ENCODE measurements at places on chromosomes 5 and 9.

- DNase-seq: no peak
These were observed 247.6 kb upstream of the IRX4 start for GRCh38 chr5:2130361-2130760.

DNA sequence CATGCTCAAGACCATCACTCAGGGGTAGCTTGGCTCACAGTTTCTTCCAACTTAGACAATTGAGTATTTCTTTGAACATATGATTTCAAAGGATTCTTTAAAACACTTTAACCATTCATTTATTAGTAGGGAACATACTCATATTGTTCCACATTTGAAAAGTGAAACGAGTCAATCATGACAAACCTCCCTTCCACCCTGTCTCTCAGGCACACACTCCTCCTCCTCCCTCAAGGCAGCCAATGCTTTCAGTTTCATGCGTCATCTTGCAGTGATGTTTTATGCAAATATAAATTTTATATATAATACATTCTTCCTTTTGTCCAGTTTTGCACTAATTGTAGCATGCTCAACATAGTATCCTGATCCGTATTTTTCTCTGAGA lies 126.0 kb upstream of the BOD1 start:
- no peak for DNase-seq

DNA sequence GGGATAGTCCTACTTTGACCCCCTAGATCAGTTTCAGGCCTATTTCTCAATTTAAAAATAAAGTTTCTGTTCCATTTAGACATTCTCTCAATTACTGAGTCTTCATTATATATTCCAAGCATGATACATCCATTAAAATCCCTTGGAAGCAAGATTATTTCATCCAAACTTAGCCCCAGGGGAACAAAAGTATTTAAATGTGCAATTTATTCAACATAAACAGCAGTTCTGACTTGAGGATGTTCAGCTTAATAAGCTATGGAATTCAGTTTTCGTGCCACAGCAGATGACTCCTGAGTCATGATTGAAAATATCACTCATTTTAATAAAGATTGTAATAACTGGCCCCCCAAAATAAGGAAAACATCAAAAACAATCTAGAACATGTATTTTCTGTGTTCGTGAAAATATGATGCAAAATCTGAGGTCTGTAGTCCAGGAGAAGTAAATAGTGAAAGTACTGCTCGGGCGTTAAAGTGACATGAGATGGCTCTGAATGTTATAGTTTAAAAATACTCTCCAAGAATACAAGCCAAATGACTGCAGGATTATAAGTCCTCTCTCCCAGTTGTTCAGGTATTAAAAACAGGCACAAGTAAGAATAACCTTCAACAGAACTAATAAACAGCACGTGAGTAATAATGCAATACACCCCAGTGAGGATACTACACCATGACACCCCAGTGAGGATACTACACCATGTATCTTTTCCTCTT lies 67.1 kb downstream of the RETREG1 start:
- DNase-seq: no peak

DNA sequence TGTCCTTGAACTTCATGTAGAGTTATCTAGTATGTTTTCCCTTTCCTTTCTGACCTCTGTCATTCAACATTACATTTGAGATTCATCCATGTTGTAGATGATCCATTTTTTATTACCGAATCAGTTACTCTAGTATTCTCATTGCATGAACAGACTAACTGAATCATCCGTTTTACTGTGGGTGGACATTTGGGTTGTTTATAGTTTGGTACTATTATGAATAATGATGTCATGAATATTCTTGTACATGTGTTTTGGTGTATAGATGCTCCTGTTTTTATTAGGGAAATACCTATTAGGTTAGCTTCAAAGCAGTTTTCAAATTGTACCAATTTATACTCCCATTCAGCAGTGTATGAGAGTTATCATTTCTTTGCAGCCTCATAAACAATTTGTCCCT lies 94.3 kb upstream of the NIPAL4 start:
- no peak for DNase-seq

- no peak for DNase-seq
These were observed 87.1 kb downstream of the HMHB1 start for GRCh38 chr5:143898916-143899591.

DNA sequence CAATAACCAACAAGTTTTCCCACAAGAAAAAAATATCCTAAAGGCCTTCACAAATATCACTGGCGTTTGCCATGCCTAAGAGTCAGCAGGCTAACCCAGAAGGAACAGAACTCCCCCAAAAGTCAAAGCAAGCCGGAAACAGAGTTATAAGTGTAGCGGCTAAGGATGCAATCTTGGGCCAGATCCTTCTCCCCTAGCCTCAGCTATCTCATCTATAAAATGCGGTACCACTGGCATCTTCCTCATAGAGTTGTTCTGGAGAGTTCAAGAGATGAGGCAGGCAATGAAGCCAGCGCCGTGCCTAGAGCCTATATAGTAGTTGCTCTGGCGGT lies 632 bp downstream of the DPM2 start:
- DNase-seq: no peak

GRCh38 chr5:86684222-86684621 lies 66.5 kb downstream of the COX7C start:
- no peak for DNase-seq

GRCh38 chr5:53777864-53778618 lies 217.6 kb downstream of the NDUFS4 start:
- no peak for DNase-seq

GRCh38 chr9:79604149-79604548 lies 32.4 kb downstream of the TLE4 start:
- no peak for DNase-seq

DNA sequence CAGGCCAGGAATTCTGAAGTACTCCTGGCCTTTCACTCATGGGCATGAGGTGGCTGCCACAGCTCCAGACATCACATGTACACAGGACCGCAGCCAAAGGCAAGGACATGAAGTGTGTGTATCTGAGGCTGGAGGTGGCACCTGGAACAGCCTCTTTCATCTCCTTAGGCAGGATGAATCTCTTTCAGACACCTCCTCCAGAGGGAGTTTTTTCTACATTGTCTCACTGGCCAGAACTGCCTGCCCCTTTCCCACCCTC lies 142.8 kb downstream of the BARX1 start:
- no peak for DNase-seq

GRCh38 chr5:107263387-107264018 lies 407.2 kb downstream of the EFNA5 start:
- DNase-seq: no peak

DNA sequence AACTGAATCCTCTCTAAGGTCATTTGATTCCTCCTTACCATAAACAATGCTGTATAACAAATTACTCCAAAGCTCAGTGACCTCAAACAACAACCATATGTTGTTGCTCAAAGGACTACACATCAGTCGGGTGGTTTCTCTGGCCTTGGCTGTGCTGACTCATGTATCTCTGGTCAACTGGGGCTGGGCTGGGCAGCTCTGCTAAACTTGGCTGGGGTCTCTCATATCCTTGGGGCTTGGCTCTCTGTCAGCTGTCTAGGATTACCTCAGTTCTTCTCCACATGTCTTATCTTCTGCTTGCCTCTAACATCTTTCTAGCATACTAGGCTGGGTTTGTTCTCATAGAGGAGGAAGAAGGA lies 86.4 kb downstream of the GALNT10 start:
- DNase-seq: no peak

- DNase-seq: no peak
These were observed 298.4 kb upstream of the PRDM9 start for GRCh38 chr5:23208959-23209431.

- DNase-seq: no peak
These were observed 39.8 kb upstream of the DAP start for GRCh38 chr5:10800852-10801251.

DNA sequence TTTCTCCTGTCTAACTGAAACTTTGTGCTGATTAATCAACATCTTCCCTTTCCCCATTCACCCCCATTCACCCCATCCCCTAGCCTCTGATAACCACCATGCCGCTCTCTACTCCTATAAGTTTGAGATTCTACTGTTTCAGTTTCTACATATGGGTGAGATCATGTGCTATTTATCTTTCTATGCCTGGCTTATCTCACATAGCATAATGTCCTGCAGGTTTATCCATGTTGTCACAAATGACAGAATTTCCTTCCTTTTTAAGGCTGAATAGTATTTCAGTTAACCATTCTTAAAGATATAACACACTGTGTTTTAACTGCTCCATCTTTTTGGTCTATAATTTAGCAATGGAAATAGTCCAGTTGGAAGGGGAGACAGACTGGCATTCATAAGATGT lies 205.1 kb downstream of the SNCAIP start:
- DNase-seq: no peak

GRCh38 chr5:160105686-160106360 lies 13.4 kb downstream of the PWWP2A start:
- DNase-seq: no peak

GRCh38 chr9:130665431-130666392 lies 1.3 kb downstream of the PRDM12 start:
- no peak for DNase-seq

DNA sequence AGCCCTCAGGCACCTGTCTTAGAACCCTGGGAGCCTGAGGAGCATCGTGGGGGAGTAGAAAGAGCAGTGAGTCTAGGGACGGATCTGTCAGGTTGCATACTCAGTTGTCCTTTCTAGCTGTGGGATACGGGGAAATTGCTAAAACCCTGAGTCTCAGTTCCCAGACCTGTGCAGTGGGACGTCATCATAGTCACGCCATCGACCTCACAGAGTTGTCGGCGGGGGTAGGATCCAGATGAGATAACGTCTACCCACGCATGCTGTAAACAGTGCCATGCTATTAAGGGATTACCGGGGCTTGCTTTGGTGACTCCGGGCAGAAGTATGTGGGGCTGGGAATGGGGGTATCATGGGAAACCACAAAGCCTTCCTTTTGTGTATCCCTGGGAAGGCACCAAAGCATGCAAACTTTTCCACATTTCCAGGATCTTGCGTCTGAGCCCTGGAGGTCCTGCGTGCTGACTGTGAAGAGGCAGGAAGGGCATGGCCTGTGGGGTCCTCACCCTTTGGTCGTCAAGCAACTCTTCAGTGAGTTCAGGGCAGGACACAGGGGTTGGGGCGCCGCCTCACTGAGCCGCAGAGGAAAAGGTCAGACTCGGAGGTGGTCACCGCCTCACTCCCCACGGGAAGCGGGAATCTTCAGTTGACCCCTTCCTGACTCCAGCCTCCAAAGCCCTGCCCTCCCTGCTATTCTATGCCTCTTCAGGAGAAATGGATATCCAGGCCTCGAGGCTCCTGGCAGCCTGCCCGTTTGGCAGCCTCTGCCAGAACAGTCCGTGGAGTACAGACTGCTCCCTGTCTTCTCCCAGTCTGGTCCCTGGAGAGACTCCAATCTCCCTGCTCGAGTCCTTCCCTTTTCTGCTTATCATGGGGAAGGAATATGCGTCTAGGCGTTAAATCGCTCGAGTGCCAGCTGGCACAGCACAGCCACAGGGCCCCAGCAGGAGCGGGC lies 186.8 kb upstream of the KLF9 start:
- DNase-seq: no peak

- DNase-seq: no peak
These were observed 143.9 kb upstream of the PANK3 start for GRCh38 chr5:168723037-168723436.

DNA sequence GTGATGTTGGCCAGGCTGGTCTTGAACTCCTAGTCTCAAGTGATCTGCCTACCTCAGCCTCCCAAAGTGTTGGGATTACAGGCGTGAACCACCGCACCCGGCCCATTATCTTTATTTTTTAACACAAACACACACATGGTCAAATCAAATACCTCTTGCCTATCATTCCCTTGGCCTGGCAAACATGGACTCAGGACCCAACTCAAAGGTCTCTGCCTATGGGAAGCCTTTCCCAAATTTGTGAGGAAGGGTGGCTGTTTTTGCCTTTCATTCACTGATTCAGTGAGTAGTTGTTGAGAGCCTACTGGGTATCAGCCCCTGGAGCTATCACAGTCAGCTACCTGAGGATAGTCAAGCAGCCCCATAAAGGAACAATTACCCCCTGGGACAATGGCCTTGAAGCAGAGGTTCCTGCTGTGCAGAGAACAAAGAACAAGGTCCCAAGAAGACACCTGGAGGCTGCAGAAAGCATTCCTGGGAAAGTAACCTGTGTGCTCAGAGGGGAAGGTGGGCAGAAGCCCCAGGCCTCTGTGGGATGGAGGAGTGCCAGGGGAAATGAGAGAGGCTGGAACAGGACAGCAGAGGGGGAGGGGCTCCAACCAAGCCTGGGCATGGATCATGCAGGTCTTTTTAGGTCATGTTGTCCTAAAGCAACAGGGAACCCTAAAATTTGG lies 126.4 kb downstream of the CRB2 start:
- no peak for DNase-seq

DNA sequence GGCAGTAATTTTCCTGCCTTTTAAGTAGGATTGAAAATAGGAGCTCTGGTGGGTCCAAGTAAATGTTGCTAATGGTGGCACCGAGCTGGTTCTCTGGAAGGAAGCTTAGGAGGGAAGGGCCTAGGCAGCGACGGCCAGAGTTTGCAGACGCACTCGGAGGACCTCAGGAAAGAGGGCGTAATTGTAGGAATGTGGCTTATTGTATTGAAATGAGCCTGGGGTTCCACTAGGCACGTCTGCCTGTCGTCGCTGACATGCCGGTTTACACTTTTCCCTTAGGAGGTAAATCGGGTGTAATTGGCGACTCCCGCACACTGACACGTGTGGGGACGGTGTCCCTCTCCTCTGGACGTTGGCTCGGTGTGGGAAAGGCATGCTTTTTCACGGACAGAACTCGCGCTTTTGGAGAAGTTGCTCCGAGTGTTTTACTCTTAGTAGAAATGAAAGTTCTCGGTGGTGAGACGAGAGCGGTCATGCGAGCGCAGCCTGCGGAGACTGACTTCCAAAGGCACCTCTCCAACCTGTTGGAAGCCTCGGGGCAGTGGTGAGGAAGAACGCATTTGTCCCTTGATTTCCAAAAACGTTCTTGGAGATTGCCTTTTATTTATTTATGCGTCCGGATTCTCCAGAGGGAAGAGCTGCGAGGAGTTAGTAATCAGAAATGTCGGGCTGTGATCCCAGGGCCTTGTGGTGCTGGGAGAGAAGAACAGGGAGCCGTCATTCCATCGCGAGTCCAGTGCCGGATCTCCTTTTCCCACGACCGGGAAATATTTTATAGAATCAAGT lies 1.3 kb downstream of the NR4A3 start:
- DNase-seq: no peak

DNA sequence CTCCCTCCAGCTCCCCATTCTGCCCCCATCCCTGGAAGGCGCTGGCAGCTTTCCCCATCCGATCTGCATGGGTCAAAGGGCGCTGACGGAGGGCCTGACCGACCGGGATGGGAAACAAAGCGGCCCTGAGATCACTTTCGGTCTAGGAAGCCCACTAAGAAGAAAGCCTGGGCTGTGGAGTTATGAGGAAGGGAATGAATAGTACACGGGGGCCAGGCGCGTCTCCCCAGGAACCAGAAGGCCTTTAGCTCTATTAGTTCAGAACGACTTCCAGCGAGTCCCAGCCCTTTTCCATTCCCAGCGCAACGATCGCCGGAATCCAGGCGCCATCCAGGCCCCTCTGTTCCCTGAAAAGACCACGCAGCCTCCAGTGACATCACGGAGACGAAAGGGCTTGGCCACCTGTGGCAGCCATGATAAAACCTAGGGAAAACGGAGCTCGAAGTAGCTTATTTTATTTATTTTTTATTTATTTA lies 70.1 kb upstream of the CCDC180 start:
- no peak for DNase-seq

GRCh38 chr9:129242971-129243561 lies 65.0 kb upstream of the IER5L start:
- no peak for DNase-seq

- no peak for DNase-seq
These were observed 147.8 kb downstream of the TMEM38B start for GRCh38 chr9:105842023-105842644.
